ENCODE measurements at places on chromosomes 3 and 15.

GRCh38 chr3:5699811-5700210 is 512.3 kb downstream of the EDEM1 start:
- peak; percentile 36 for DNase-seq

GRCh38 chr3:134378384-134378783 is 4.1 kb upstream of the AMOTL2 start:
- DNase-seq: peak; percentile 76

- no peak for DNase-seq
Measured at GRCh38 chr15:101038327-101039003, 119.3 kb downstream of the LRRK1 start.

- DNase-seq: no peak
Measured at GRCh38 chr15:74035121-74036017, 40.9 kb downstream of the PML start.

GRCh38 chr15:47293466-47294162 is 423.7 kb upstream of the SEMA6D start:
- no peak for DNase-seq

GRCh38 chr3:37224879-37225278 is 50.5 kb upstream of the LRRFIP2 start:
- DNase-seq: no peak

- no peak for DNase-seq
Measured at GRCh38 chr3:62956411-62956810, 81.2 kb upstream of the CADPS start.

- no peak for DNase-seq
Measured at GRCh38 chr15:69082554-69082953, 68.1 kb downstream of the NOX5 start.

DNA sequence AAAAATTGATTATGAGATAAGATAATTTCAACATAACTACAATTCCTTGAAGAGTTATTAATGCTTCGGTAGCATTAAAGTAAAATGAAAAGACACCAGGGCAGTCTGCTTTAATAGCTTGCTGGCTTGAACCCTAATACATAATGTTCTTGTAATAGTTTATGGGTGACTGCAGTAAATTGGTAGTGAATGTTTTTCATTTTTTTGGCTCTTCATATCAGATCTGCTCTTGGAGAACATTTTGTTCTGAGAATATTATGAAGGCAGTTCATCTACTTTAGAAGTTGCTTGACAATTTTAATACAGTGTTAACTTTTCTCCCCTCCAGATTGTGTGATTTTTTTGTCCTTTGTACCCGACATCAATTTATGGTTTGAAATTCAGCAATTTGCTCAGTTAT is 128.4 kb downstream of the ZBTB20 start:
- no peak for DNase-seq

DNA sequence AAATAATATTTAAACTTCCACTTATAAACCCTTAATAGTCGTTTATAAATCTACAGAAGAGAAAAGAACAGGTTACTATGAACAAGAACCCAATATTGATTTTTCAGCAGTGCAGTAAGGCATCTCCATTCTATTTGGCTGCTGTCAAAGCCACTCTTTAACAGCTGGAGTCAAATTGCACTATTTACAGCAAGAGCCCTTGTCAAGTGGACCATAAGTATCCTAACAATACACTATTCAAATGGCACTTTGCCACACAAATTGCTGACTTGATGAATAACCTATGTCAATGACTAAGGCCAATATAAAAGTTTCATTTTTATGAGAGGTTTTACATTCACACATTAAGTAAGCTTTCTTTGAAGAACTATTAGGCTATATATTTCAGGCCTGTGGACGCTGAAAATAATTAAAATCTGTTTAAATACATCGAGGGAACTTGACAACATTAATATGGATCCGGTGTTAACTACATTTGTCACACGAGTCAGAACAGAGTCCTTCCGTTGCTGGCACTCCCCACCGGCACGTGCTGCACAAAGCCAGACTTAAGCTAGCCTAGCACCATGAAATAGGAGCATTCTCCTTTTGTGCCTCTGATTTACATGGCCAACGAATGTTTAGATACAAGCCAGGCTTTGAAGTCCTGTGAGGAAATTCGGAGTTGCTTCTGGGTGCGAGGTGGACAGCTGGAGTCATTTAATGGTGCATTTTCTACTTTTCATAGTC is 100.5 kb downstream of the WDR72 start:
- no peak for DNase-seq

GRCh38 chr3:108202080-108202479 is 20.1 kb downstream of the IFT57 start:
- no peak for DNase-seq

DNA sequence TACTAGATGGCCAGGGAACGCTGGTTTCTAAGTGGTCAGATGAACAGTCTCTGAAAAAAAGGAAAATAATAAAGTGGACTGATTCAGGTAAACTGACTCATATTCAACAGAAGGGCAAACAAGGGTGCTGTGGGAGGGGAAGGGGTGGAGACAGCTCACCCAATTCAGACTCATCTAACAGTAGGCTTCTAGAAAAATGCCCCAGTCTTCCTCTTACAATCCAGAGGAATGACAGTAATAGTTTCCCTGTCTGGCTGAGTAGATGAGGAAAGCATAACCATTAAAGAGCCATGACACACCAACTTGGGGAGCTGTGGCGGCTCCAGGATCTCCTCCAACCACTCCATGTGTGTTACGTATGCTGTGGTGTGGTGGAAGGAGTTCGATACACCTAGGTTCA is 231.4 kb upstream of the UMPS start:
- no peak for DNase-seq

GRCh38 chr15:29740692-29741311 is 81.5 kb downstream of the TJP1 start:
- DNase-seq: no peak

DNA sequence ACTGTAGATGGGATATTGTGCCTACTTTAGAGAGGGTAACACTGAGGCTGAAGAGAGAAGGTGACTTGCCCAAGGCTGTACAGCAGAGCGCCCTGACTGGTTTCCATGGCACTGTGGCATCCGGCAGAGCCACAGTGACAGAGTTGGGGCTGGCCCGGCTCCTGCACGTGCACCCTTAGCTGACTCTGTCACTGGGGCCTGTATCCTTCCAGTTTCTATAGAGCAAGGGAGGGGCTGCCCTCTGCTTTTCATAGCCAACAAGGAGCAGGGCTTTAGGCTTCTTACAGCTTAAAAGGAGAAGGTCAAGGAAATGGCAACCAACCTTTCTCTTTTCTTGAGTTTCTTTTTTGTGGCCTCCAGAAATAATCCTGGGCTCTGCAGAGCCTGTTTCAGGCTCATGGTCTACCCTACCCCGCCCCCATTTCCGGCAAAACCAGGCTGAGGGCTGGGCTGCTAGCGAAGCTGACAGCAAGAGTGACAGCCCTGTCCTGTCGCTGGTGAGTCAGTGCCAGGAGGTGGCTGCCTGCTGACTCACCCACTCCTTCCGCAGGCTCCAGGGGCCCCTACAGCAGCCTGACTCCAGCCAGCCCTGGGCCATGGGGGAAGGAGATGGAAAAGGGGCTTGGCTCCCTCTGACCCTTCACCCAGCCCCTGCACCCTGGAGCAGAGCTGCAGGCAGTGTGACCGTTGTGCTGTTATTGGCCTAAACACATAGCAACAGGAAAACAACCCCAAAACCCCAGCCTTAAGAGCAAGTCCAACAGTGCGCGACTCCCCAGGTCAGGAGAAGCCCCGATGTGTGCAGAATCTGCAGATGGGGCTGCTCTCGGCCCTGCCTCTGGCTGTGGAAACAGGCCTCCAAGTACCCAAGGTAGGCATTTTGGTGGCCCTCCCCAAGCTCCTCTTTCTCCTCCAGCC is 29.8 kb downstream of the SLC6A6 start:
- peak; percentile 95 for DNase-seq

DNA sequence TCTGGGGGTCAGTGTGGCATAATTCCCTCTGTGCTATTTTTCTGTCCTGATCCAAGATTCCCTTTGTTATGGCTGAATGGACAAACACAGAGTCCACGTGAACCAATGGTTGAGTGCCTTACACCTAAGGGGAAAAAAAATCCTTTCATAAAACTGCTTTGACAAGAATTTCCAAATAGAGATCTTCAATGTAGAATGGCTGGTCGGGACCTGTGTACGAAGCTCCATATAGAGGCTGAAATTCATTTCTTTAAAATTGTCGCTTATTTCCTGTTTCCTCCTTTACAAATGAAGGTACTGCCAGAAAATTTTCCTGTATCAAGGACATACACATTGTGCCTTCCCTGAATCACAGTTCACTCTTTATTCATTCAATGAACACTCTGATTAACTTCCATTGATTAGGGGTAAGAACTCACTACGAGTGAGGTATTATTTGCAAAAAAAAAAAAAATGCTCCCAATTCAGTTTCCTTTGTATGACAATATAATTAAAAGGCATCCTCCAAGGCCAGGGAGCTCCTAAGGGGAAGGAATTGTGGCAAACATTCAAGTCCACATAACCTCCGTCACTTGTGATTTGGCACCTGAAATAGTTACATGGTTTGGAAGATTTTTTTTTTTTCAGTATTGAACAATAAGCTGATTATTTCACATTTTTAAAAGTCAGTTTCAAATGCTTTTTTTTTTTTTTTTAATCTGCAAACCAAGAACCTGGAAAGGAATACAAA is 293.8 kb downstream of the MEX3B start:
- DNase-seq: no peak

DNA sequence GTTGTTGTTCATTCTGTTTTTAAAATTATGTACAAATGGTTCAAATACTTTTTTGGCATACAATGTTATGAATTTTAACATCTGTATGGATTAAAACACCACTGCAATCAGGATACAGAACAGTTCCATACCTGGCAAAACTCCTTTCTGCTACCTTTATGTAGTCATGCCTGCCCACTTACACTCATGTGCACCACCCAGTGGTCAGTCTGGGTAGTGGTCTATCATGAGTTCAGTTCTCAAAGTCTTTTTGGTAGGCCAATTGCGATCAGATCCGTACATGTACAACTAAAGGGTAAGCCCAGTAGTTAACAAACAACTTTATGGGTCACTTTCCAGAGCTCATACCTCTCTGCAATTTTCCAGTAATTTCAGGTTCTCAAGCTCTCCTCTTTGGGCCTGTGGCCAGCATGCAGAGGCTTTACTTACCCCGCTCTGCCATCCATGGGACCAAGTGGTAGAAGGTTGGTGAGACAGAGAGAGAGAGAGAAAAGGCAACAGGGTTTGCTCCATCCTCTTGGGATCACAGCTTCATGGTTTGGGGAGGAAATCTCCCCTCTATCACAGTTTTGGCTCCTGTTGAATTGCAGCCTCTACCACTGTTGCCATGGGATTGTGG is 63.9 kb upstream of the FAM98B start:
- DNase-seq: peak; percentile 71

- no peak for DNase-seq
Measured at GRCh38 chr15:75551091-75551490, 28.0 kb downstream of the PTPN9 start.

- no peak for DNase-seq
Measured at GRCh38 chr3:25576831-25577454, 87.8 kb downstream of the TOP2B start.

GRCh38 chr15:78341057-78341987 is 1.2 kb downstream of the CRABP1 start:
- DNase-seq: peak; percentile 36

GRCh38 chr15:68391121-68391520 is 40.8 kb downstream of the ITGA11 start:
- DNase-seq: no peak

GRCh38 chr3:187836823-187837770 is 91.8 kb upstream of the BCL6 start:
- no peak for DNase-seq

DNA sequence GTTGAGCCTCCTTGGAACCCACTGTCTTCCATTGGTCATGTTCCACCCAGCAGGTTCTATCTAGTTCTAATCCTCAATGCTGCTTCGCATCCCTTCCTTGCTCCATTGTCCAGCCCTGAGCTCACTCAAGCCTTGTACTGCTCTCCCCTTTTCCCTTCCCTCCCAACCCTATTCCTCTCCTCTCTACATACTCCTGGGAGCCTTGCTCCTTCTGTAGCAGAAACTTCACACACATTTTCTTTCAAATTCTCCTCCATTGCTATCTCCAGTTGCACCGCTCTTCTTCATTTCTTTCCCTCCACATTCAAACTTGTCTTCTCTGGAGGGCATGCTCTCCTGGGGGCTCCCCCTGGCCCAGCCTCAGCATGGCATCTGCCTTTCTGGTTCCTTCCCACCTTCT is 14.5 kb downstream of the NR1I2 start:
- DNase-seq: no peak

DNA sequence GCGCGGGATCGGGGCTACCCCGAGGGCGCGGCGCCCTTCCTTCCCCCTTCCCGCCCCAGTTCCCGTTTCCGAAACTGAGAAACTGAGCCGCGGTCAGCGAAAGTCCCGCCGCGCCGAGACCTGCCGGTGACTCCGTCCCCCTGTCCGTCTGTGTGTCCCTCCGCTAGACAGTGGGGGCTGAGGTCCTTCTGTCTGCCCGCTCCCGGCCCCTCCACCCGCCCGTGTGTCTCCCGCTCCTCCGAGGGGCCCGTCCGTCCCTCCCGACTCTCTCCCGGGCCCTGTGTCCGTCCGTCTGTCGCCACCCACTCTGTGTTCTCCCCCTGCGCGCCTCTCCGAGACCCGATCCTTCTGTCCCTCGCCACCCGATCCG is 426 bp downstream of the PRKCD start:
- DNase-seq: peak; percentile 11

GRCh38 chr3:61372723-61373122 is 121.5 kb upstream of the FHIT start:
- no peak for DNase-seq

DNA sequence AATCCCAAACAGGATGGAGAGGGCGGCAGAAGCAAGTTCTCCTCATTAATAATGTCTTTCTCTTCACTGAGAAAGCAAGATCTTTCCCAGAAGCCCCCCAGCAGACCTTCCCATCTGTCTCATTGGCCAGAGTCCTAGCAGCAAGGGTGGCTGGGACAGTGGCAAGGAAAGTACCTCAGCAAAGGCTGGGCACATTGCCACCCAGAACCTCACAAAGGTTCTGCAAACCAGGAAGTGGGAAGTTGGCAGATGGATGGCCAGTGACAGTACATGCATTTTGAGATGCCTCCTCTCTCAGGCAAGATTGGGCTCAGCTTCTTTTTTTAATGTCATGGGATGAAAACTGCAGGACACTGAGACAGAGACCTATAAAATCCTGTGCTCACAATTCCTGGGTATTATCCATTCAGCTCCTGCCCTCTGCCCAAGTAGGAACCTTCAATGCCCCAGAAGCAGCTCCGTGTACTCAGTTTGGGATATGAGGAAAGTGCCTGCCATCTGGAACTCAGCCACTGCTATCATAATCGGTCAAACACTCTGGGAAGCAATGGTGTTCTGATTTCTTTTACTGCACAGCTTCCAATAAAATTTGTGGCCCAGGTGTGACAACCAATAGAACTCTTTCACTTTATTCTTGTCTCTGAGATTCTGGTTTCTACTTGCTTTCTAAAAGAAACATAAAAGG is 25.5 kb downstream of the DPH3 start:
- DNase-seq: no peak

GRCh38 chr15:99613887-99614647 is 48.3 kb downstream of the MEF2A start:
- no peak for DNase-seq

- DNase-seq: no peak
Measured at GRCh38 chr3:87461036-87461435, 184.7 kb upstream of the POU1F1 start.

GRCh38 chr15:58748852-58749531 is 515 bp downstream of the ADAM10 start:
- DNase-seq: peak; percentile 39

Data from Calu3 (cell line).